ENCODE measurements at places on chromosomes 7 and 10. TPM values are rescaled to one million over a fixed set of nuclear protein-coding genes. Genes with fewer than 3 reads are reported as not detected.

DNA sequence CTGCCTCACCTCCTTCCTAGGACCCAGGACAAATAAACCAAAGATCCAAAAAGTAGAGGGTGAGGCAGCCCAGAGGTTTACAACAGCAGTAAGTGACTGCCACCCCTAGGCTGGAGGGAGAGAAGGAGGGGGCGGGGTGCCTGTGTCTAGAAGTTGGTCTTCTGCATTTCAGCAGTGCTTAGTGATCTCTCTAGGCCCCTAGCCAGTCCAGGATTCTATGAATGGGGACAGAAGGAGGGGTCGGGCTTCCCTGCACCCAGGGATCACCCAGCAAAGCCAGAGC lies 62.8 kb upstream of the KDM7A start:
- H3K27me3 ChIP-seq, result no peaks in the 10 kb centered on the region
- no peak overlapping the region for H3K4me3 ChIP-seq
- H3K4me1 ChIP-seq, result no peaks in the 10 kb centered on the region

DNA sequence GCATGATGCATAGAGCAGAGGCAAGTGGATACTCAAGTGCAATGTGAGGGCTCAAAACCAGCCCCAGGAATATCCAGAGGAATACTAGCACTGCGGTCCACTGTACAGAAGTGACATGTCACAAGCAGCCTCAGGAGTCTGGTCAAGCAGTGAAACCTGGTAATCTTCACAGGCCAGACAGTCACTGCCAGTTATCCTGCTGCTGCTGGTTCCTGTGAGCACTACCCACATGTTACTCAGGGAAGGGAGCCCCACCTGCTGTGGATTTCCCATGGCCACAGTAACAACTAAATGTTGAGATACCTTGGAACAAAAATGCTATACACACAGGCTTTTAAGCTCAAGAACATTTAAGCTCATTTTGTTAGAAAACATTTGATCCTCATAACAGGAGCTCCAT lies 103.0 kb downstream of the RNF133 start:
- H3K27ac ChIP-seq, result no peak overlapping the region
- no peaks in the 10 kb centered on the region for H3K4me1 ChIP-seq
- H3K36me3 ChIP-seq, result no peaks in the 10 kb centered on the region
- DNase-seq, result no peak
- H3K27me3 ChIP-seq, result no peaks in the 10 kb centered on the region
- no peak overlapping the region for H3K4me3 ChIP-seq

- H3K36me3 ChIP-seq, result no peaks in the 10 kb centered on the region
- DNase-seq, result no peak
- H3K27me3 ChIP-seq, result no peaks in the 10 kb centered on the region
- H3K27ac ChIP-seq, result no peak overlapping the region
These were observed 11.1 kb upstream of the TCF7L2 start for GRCh38 chr10:112938808-112939482.

Gene UNCX
- total RNA-seq, result not detected

DNA sequence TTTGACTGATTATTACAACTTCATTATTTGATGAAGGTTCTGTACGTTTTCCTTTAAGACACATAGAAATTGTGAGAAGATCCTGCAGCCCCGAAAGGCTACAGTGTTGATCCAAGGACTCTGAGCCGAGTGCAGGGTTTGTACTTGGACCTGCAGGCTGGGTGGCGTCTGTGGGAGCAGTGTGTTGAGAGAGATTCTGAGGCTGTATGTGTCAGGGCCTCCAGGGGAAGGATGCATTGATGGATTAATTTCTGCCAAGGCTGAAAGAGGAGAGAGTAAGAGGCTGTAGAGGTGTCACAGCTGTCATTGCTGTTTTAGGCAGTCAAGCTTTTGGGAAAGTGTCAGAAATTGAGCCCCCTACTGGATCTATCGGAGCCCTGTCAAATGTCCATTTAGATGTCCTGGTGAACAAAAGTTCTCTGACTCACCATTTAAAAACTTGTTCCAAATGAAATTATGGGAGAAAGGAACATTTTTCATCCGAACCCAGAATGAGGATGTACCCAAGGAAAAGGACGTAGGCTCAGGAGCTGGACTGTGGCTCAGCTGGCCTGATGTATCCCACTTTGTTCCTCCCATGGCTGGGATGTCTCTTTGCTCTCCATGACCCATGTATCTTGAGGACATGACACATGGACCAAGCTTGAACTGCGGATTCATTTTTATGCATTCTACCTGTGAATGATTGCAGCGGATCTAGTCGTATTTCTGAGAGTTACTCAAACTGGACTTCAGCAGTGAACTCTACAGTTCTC lies 102.2 kb downstream of the TCF7L2 start:
- no peak for DNase-seq
- H3K4me1 ChIP-seq, result peaks cover 6% of the 10 kb centered on the region
- no peak overlapping the region for H3K27ac ChIP-seq
- no peaks in the 10 kb centered on the region for H3K27me3 ChIP-seq
- H3K4me3 ChIP-seq, result no peak overlapping the region

DNA sequence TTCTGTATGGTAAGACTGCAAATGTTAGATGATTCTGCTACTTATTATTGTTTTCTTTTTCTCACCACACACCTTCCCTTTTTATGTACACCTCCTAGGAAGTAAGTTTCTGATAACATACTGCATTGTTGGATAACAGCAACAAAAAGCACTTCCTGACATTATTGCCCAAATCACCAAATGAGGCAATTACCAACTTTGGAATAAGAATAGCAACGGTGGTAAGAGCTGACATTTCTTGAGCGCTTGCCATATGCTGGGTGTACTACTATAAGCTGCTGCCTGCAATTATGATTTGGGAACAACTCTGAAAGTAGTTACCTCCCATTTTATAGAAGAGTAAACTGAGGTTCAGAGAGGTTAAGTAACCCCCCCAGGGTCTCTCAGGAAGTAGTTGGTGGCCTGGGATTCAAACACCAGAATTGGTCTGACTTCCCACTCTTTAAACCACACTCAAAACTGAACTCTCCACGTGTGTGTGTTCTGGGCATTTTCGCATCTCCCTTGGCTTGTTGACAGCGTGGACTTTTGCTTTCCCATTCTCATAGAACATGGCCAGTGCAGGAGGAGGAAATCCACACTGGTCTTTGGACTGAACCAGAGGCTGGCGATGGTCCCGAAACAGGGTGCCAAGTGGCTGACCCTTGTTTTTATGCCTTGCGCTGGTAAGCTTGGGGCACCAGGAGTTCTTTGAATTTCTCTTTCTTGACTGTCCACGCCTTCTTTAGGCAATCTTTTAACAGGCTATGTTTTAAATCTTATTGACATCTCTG lies 71.4 kb downstream of the TCF7L2 start:
- peaks cover 7% of the 10 kb centered on the region for H3K4me1 ChIP-seq
- H3K27me3 ChIP-seq, result no peaks in the 10 kb centered on the region
- DNase-seq, result no peak
- peak overlapping the region; percentile 43 for H3K27ac ChIP-seq
- no peaks in the 10 kb centered on the region for H3K36me3 ChIP-seq
